Activated CD8-positive, alpha-beta memory T cell treated with anti-CD3 and anti-CD28 coated beads for 24 hours (primary cell): ENCODE measurements at places on chromosomes 12 and 14.

- no peak for DNase-seq
Measured at GRCh38 chr12:12229556-12230092, 37.2 kb downstream of the LRP6 start.

GRCh38 chr12:63406781-63407180 lies 255.8 kb upstream of the AVPR1A start:
- DNase-seq = no peak

DNA sequence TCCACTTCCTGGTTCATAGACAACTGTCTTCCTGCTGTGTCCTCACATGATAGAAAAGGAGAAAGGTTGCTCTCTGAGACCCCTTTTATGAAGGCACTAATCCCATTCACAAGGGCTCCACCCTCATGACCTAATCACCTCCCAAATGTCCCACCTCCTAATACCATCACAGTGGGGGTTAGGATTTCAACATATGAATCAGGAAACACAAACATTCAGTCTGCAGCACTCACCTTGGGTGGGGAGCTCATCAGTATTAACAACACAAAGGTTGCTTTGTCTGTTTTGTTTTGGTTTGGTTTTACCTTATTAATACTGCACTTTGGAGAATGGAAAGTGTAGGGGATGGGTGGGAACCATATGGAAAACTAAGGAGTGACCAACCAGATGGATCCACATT lies 10.5 kb upstream of the SMCO2 start:
- DNase-seq = no peak

- DNase-seq = no peak
Measured at GRCh38 chr14:29528889-29529288, 398.8 kb downstream of the PRKD1 start.

- peak; percentile 69 for DNase-seq
Measured at GRCh38 chr12:3753544-3754284, 805 bp upstream of the CRACR2A start.

- DNase-seq = no peak
Measured at GRCh38 chr12:76255692-76256091, 92.5 kb downstream of the BBS10 start.

DNA sequence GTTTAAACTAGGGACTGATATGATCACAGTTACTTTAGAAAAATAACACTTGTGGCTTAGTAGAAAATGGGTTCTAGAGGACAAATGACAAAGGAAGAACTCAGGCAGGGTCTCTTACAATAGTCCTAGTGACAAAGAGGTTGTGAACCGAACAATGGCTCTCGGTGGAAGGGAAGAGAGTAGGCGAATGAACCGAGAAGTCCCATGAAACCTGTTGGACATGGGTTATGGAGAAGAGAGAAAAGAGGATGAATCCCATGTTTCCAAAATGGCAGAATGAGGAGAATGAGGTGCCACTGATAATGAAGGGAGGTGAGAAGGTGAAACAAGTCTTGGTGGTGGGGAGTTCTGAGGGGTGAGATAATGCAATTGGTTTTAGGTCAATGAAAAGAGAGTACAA lies 94.1 kb downstream of the PPM1H start:
- DNase-seq = no peak

- DNase-seq = no peak
Measured at GRCh38 chr12:120010661-120011230, 21.7 kb downstream of the BICDL1 start.

GRCh38 chr12:64836856-64837255 lies 12.4 kb downstream of the TBC1D30 start:
- no peak for DNase-seq

- no peak for DNase-seq
Measured at GRCh38 chr12:13992585-13992984, 11.2 kb upstream of the GRIN2B start.

DNA sequence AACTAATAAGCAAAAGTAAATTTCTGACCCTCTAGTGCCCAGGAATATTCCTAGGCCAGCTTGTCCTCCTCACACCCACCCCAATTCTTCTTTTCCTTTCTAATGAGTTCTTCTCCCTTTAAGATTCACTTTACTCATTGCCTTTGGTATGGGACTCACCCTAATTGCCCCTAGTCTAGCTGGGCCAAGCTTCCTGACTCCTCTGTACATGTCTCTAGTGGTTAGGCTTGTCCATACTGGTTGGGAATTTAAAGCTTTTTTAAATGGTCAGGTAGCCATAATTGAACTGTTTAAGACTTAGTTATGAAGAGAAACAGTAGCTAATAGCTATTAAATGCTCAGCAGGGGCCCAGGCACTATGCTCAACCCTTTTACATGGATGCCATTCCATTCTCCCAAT lies 248.2 kb downstream of the C12orf42 start:
- DNase-seq = no peak
